CD4-positive, alpha-beta T cell treated with Interleukin-21 for 1 hour (primary cell): ENCODE measurements at places on chromosomes 5 and 9.

DNA sequence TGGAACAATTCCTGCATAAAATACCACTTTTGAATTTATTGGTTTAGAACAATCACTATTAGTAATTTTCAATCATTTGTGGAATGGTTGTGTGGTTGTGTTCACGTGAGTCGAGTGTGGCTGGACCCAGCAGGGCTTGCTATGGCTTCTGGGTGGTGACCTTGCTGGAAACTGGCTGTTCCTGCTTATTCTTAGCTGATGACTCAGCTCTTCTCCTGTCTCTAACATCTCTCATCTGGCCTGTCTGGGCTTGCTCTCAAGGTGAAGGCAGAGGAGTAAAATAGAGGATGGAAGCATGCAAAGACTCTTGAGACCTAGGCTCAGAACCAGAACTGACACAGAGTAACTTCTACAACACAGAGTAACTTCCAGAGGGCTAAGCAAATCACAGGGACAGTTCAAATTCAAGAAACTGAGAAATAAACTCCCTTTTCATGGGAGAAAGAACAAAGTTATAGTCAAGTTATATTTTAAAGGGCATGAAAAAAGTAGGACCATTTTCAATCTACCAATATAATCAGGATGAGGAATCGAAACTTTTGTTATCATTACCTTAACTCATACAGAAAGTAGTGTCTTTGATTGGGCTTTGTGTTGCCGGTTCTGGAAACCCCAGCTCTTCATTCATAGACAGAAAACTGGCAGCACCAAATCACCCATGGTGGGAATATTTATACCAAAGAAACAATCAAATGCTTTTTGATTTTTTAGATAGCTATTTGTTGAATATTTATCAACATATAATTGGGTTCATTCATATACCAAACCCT lies 665.1 kb downstream of the CDH18 start:
- DNase-seq, result no peak

GRCh38 chr5:167358868-167359492 lies 932.5 kb upstream of the WWC1 start:
- DNase-seq, result no peak

DNA sequence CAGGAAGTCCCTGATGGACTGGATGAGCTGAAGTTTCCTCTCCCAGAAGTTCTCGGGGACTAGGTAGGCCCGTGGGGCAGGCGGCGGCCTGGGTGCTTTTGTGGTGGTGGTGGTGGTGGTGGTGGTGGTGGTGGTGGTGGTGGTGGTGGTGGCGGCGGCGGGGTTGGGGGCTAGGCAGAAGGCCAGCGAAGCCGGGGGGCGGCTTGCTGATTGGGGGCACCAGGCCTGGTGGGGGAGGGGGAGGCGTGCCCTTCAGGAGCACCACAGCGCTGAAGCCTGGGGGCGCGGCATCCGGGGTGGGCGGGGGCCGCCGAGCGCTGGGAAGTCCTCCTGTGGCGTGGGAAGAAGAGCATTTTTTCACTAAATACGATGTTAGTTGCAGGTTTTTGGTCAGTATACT lies 26.9 kb downstream of the SPATA31C1 start:
- no peak for DNase-seq

GRCh38 chr5:177610770-177611445 lies 11.0 kb downstream of the B4GALT7 start:
- DNase-seq, result no peak

DNA sequence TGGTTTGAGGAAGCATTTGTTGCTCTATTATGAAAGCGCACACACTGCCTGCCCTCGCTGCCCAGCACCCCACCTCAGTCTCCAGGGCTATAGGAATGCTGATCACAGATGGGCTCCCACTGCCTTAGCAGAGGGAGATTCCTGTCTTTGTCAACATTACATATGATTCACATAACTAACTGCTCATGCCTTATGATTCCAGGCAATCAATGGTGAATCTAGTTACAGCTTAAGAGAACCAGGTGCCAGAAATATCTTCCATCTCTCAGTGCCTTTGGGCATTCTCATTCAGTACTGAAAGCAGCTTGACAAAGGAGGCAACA lies 458.9 kb upstream of the C9orf72 start:
- no peak for DNase-seq

DNA sequence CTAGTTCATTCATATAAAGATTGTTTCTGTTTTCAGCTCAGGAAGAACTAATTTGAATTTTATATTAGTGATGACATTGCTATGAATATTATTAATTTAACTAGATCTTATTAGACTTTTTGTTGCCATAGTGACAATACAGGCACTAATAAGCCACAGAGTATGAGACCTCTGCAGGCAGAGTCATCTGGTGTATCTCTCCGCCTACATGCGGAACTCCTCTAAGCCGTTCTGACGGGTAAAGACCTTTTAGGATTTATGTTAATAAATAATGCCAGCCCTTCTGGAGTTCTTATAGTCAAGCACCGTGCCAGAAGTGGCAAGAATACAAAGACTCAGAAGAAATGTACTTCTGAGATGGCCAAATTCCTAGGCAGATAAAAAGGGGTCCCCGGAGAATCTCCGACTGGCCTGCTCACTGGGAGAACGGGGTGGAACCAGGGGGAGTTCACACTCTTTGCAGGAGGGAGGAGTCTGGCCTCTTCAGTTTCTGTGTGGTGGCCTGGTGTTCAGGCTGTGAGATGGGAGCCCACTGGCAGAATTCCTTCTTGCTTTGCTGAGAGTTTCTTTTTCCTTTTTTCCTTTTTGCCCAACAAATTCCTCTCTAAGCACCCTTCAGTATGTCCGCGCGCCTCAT lies 85.1 kb upstream of the IL12B start:
- DNase-seq, result no peak

GRCh38 chr5:55411876-55412275 lies 104.1 kb downstream of the MTREX start:
- no peak for DNase-seq

DNA sequence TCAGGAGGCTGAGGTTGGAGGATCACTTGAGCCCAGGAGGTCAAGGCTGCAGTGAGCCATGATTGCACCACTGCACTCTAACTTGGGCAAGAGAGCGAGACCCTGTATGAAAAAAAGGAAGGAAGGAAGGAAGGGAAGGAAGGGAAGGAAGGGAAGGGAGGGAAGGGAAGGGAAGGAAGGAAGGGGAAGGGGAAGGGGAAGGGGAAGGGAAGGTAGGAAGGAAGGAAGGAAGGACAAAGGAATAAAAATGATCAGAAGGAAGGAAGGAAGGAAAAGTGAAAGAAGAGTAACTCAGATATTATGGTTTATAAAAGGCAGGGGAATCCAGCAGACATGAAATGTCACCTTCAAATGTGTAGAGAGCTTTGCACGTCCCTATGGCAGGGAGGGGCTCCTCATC lies 64.4 kb downstream of the USP20 start:
- DNase-seq, result no peak

- DNase-seq, result peak; percentile 85
Observed at GRCh38 chr9:131635285-131635684, 90.0 kb downstream of the PRRT1B start.

DNA sequence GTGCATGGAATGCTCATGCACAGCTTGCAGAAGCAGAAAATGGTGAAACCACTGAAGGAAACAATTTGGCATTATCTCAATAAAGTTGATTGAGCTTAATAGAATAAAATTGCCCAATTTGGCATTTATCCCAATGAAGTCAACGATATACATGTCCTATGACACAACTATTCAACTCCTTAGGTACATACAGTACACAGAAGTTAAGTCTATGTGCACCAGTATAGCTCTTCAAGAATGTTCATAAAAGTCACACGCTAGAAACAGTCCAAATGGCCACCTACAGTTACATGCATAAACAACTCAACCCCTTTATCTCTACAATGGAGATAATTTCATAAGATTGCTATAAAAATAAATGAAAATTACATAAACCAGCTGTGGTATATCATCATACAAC lies 184.5 kb downstream of the DENND1A start:
- no peak for DNase-seq

- no peak for DNase-seq
Observed at GRCh38 chr5:54270326-54270725, 40.0 kb downstream of the ARL15 start.

GRCh38 chr5:43773478-43773844 lies 170.5 kb downstream of the NNT start:
- DNase-seq, result no peak

- no peak for DNase-seq
Observed at GRCh38 chr9:108225149-108225800, 630.5 kb downstream of the ACTL7B start.

DNA sequence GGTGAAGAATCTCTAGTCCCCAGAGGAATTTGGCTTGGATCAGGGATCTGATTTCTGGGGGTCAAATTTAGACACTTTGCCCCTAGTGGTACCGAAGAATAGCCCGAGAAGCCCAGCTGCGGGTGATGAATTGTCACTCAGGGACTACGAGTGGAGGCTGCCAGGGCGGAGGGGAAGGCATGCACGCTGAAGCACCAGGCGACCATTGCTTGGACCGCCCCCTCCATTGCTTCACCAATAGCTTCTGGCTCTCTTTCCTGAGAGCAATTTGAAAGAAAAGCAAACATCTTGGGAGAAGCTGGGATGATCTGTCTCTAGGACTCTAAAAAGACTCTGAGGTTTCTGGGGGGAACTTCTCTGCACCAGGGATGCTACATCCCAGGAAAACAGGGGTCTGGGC lies 137.6 kb downstream of the CRB2 start:
- no peak for DNase-seq

- DNase-seq, result no peak
Observed at GRCh38 chr5:170782438-170782837, 1.1 kb upstream of the GABRP start.

DNA sequence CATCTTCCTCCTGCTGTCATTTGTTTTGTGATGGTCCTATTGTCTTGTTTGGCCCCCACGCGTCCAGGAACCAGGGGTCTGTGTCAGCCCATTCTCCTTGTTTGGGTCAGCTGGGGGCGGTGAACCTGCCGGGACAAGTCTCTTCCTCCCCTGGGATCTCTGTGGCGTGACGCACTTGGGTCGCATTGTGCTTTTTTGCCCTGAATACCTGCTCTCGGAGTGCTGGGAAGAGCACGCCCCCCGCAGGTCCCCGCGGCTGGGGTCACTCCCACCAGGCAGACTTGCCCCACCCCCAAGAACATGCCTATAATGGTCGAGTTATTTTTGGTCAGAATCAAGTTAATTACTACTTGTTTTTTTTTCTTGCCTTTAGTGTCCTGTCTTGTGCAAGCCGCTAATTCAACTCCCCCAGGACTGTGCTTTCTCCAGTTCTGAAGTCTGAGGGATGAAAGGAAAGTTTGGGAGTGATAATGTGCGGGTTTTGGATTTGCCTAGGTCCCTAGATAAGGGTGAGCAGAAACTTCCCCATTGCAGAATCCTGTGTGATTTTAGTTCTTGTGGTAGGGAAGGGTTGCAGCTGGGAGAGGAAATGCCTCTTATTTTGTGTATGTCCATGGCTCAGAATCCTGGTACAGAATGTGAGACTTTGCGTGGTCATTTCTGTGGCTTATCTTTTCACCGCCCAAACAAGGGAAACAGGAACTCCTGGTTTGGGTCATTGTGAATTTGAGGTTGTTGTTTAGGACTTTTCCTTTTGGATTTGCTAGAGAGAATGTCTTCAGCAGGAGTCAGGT lies 789 bp downstream of the ACER2 start:
- DNase-seq, result peak; percentile 19

GRCh38 chr5:137199201-137199600 lies 299.9 kb downstream of the SPOCK1 start:
- no peak for DNase-seq

GRCh38 chr9:13429301-13430190 lies 150.1 kb upstream of the MPDZ start:
- no peak for DNase-seq

DNA sequence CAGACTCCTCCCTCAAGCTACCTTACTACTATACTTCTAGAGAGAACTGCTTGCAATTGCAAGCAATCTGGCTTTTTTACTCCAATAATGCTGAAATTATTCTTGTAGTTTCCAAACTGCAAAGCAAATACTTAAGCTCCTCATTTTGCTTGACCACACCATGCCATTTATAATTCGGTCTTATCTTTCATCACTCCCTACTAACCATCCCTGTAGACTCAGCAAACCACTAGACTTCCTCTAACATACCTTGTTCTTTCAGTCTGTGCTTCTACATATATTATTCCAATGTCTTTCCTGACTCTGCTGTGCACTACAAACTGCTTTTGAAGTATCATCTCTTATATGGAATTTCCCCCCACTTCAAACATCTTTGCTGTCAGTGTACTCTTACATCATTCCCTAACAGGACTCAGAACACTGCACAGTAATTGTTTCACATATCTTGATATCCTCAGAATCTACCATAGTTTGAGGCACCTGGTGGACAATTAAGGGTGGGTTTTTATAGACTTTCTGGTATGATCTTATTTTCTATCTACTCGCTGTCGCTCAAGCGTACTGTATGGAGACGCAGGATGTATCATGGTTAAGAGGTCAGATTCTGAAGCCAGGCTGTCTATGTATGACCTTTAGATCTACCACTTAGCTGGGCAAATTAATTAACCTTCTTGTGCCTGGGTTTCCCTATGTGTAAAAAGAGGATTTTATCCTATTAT lies 2.8 kb downstream of the IL6ST start:
- peak; percentile 44 for DNase-seq

DNA sequence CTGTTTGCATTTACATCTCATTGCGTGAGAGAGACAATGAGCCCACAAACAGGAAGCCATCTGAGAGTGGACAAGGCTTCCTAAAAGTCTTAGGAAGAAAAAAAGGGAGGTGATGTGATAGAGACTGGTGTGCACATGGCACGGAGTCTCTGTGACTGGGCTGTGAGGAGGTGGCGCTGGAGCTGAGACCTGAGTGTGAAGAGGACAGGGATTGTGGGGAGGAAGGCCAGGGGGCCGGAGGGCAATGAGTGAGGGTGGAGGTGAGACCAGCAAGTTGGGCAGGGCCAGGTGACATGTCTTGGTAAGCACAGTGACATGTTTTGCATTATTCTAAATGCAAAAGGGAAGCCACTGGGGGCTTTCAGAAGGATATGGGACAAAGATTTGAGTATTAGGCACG lies 45.0 kb downstream of the TSPAN17 start:
- DNase-seq, result no peak

GRCh38 chr5:31753700-31754357 lies 114.9 kb downstream of the PDZD2 start:
- DNase-seq, result no peak

- DNase-seq, result no peak
Observed at GRCh38 chr5:125595095-125595494, 828.1 kb upstream of the GRAMD2B start.

- no peak for DNase-seq
Observed at GRCh38 chr9:137381501-137382443, 41.2 kb downstream of the EXD3 start.

GRCh38 chr5:140548300-140548688 lies 832 bp downstream of the EIF4EBP3 start:
- no peak for DNase-seq

DNA sequence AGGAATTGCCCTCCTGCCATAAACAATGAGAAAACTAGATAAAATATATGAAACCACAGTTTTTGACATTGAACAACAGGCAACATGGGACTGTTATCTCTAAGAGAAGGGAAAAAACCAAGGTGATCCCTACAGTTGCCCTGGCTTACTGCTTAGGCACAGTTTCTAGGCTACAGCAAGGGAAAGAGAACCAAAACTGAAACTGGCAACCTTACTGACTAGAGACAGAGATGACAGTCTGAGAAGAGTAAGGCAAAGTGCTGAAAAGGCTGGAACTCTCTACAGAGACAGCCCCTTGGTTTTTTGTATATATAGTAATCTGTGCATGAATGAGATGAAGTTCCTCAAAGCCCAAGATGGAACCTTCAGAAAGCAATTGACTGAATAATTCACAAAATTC lies 36.2 kb upstream of the REEP2 start:
- no peak for DNase-seq

GRCh38 chr5:69285448-69286116 lies 47.0 kb downstream of the CCDC125 start:
- no peak for DNase-seq

- DNase-seq, result no peak
Observed at GRCh38 chr5:119902593-119902992, 273.2 kb downstream of the FAM170A start.

- DNase-seq, result no peak
Observed at GRCh38 chr5:102834438-102834964, 79.4 kb downstream of the PAM start.
